Hematopoietic multipotent progenitor cell (in vitro differentiated cells): ENCODE measurements at places on chromosomes 12 and 14. TPM values are rescaled to one million over a fixed set of nuclear protein-coding genes. Genes with fewer than 3 reads are reported as not detected.

- no peak for DNase-seq
Observed at GRCh38 chr12:47576289-47576945, 129.4 kb downstream of the RPAP3 start.

DNA sequence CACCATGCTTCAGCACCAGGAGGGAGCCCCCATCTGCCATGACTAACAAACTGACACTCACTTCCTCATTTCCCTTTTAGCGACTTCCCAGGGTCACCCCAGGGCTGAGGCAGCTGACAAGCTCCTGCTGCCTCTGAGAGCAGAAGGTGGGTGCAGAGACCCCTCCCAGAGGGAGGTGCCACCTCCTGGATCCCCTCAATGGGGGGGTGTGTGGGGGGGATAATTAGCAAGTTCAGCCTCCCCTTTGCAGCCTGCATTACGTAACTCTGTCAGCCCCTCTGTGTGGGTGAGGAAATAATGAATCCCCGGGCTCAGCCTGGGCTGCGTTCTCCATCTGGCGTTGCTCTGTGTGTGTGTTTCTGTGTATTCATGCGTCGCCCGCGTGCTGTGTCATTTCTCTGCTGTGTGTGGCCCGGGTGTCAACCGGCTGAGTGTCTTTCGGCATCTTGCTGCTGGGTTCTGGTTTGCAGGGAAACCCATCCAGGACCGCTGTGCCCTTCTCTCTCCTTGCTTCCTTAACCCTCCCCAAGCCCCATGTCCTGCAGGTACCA is 28.0 kb downstream of the NOS1 start:
- peak; percentile 40 for DNase-seq

DNA sequence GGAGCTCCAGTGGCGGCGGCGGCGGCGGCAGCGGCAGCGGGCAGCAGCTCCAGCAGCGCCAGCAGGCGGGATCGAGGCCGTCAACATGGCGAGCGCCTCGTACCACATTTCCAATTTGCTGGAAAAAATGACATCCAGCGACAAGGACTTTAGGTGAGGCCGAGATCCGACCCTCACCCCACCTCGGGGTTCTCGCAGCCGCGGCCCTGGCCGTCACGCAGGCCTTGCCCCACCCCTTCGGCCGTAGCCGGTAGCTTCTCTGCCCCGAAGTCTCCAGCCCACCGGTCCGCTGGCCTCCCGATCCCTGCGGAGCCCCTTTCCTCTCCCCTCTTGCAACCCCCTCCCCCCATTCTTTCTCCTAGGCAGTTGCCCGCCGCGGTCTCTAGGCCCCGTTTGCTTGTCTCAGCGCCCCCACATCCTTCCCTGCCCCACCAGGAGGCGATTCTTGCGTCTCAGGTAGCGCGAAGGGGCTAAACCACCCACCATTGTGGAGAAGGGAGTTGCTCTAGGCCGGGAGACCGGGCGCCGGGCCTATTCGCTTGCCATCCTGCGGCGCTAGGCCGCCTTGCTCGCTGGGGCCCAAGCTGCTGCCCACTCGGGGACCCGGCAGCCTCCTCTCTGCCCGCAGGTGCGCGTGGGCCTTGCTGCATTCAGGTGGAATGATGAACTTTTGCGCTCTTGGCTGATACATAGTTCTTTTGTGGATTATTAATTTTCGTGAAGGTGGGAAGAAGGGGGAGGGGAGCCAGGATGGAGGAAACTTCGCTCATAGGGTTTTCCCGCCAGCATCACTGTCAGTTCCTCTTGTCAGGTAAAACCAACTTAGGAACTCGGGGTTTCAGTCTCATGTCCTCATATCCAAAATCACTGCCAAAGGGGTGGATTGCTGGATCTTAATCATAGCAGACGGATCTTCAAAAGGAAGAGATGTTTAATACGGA is 745 bp downstream of the CAND1 start:
- peak; percentile 53 for DNase-seq

- no peak for DNase-seq
Observed at GRCh38 chr12:93704122-93704521, 26.9 kb downstream of the CRADD start.

- peak; percentile 12 for DNase-seq
Observed at GRCh38 chr12:119229837-119230236, 51.1 kb downstream of the HSPB8 start.

The SINHCAF gene
- total RNA-seq: 37.2 TPM

The GLIPR1L1 gene
- not detected for total RNA-seq

- no peak for DNase-seq
Observed at GRCh38 chr14:59186306-59186705, 2.2 kb upstream of the DAAM1 start.

DNA sequence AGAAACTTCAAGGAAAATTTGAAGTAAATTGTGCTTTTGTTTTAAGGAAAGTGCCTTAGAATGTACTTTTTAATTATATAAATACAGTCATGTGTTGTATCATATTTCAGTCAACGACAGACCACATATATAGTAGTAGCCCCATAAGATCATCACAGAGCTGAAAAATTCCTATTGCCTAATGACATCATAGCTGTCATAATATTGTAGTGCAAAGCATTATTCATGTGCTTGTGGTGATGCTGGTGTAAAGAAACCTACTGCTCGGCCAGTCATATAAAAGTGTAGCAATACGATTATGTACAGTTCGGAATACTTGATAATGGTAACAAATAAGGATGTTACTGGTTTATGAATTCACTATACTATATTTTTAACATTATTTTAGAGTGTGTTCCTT is 198.9 kb upstream of the SLC16A7 start:
- no peak for DNase-seq

The SMOC1 gene
- total RNA-seq: under 0.01 TPM

The KRT6C gene
- not detected for total RNA-seq

DNA sequence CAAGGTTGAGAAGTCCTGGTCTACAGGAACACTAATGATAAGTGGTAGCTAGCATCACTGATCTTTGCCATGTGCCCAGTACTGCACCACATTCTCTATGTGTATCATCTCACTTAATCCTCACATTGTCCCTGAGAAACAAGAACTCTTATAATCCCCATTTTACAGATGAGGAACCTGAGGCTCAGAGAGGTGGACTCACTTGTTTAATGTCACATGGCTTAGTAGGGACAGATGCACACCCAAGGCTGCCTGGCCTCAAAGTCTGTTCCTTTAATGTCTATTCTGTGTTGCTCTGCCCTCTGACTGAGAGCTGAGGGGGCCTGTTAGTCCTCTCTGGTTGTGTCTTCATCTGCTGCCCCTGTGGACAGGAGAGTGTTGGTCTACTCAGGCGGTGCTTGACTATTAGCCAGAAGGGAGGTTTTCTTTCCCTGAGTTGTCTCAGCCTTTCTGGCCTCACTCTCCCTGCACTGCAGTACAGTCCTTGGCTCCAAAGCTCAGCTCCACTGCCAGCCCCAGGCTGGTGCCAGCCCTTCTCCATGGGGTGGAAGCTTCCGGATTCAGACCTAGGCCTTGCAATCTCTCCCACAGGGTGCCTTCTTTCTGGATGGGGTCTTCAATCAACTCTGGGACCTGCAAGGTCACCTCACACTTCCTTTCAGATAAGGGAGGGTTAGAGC is 4.9 kb upstream of the DYNLL1 start:
- no peak for DNase-seq

- DNase-seq: no peak
Observed at GRCh38 chr14:38721822-38722431, 381.1 kb downstream of the SEC23A start.

- no peak for DNase-seq
Observed at GRCh38 chr14:75736845-75737485, 75.9 kb downstream of the TTLL5 start.

- no peak for DNase-seq
Observed at GRCh38 chr12:91383099-91383498, 200.5 kb upstream of the DCN start.
